ENCODE measurements at places on chromosomes 4 and X. TPM values are rescaled to one million over a fixed set of nuclear protein-coding genes. Genes with fewer than 3 reads are reported as not detected.

SPOCK3 gene
- 1.1 TPM for total RNA-seq

TSPAN5 gene
- total RNA-seq: 3.1 TPM

RAB33A gene
- 0.67 TPM for total RNA-seq

ETDB gene
- not detected for total RNA-seq

UGT2B11 gene
- total RNA-seq: not detected

CSN1S1 gene
- not detected for total RNA-seq

USP27X gene
- total RNA-seq: 4.3 TPM

LUZP4 gene
- total RNA-seq: not detected

MAPK10 gene
- 6.3 TPM for total RNA-seq

SOWAHB gene
- total RNA-seq: not detected

DNA sequence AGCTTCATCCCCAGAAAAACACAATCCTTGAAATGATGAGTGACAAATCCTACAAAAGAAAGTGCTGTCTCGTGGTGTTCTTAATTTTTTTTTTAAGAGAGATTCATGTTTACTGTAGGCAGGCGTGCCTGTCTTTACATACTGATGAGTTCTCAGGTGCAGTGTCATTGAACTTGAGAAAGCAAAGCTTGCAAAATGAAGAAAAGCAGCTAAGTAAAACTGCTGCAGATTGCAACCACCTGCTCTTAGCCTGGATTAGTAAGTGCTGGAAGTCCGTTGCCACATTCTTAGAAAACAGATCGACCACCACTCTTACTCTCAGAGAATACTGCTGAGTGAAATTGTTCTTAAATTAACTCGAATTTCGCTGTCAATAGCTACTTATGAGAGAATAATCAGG is 854.6 kb downstream of the TRIML1 start:
- H3K4me1 ChIP-seq: no peaks in the 10 kb centered on the region
- H3K4me3 ChIP-seq: no peak overlapping the region
- no peaks in the 10 kb centered on the region for H3K36me3 ChIP-seq
- DNase-seq: no peak

- no peak overlapping the region for H3K27ac ChIP-seq
- H3K36me3 ChIP-seq: no peaks in the 10 kb centered on the region
- peak; percentile 64 for DNase-seq
Measured at GRCh38 chr4:140012688-140013486, 141.1 kb downstream of the MAML3 start.

DNA sequence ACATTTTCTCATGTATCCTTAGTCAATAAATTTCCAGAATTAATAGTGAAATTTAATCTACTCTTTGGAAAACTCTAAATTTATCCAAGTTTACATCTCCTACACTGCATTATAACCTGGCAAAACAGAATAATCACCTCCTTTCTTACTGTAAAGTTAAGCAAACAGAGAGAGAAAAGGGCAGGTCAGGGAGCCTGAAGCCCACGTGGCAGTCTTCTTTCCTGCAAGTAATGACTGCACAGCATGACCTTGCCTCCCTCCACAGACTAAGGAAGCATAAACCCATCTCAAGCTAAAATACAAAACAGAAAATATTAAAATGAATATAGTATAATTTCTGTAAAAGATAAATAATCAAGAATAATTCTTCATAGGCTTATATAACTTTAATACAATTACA is 1153.0 kb downstream of the C4orf33 start:
- H3K36me3 ChIP-seq: no peaks in the 10 kb centered on the region
- no peak for DNase-seq
- no peaks in the 10 kb centered on the region for H3K27me3 ChIP-seq
- H3K4me1 ChIP-seq: no peaks in the 10 kb centered on the region
- H3K27ac ChIP-seq: no peak overlapping the region

DNA sequence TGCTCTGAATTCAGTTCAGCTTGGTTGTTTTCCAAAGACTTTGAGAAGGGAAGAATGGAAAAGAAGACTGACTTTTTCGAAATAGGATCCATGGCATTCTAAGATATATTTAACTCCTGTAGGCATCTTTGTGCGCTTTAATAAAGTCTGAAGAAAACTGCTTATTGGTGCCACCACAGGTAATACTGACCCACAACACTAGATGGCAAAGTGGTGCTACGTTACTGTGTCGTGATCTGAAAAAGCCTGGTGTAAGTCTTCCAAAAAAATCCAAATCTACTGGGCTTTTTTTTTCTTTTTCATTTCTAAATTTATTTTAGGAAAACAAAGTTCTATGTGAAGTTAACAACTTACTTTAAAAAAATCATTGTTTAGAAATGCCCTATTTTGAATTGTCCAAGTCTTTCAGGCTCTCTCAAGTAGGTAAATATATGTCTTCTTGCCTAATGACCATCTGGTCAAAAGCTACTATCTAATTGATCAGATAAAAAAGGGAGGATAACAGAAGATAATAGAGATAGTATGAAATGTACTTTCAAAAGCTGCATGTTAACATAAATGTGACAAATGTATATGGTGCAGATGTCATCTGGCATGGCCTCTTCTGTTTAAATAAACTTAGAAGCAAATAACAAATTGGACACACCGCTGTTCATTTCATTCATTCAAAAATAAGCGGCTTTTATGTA is 47.0 kb upstream of the MID1IP1 start:
- H3K4me1 ChIP-seq: no peaks in the 10 kb centered on the region
- H3K36me3 ChIP-seq: no peaks in the 10 kb centered on the region
- DNase-seq: no peak
- H3K4me3 ChIP-seq: no peak overlapping the region
- no peaks in the 10 kb centered on the region for H3K27me3 ChIP-seq

- H3K4me3 ChIP-seq: no peak overlapping the region
- no peaks in the 10 kb centered on the region for H3K36me3 ChIP-seq
- no peak for DNase-seq
Measured at GRCh38 chrX:100615005-100615404, 21.6 kb downstream of the TSPAN6 start.

- no peaks in the 10 kb centered on the region for H3K4me1 ChIP-seq
- no peak for DNase-seq
- H3K4me3 ChIP-seq: no peak overlapping the region
- no peaks in the 10 kb centered on the region for H3K27me3 ChIP-seq
Measured at GRCh38 chrX:19960913-19961312, 29.9 kb downstream of the BCLAF3 start.

GRCh38 chrX:148412006-148412405 is 88.4 kb upstream of the AFF2 start:
- H3K27ac ChIP-seq: no peak overlapping the region
- H3K27me3 ChIP-seq: no peaks in the 10 kb centered on the region
- H3K36me3 ChIP-seq: no peaks in the 10 kb centered on the region
- H3K4me1 ChIP-seq: no peaks in the 10 kb centered on the region
- no peak overlapping the region for H3K4me3 ChIP-seq

- DNase-seq: no peak
- peaks cover 10% of the 10 kb centered on the region for H3K27me3 ChIP-seq
- H3K27ac ChIP-seq: no peak overlapping the region
- H3K36me3 ChIP-seq: no peaks in the 10 kb centered on the region
Measured at GRCh38 chrX:1152090-1152489, 60.4 kb downstream of the CRLF2 start.

GRCh38 chrX:136780241-136780640 is 491 bp downstream of the ARHGEF6 start:
- H3K36me3 ChIP-seq: no peaks in the 10 kb centered on the region
- DNase-seq: no peak
- H3K4me3 ChIP-seq: peak overlapping the region; percentile 37
- H3K27me3 ChIP-seq: no peaks in the 10 kb centered on the region
- peaks cover 17% of the 10 kb centered on the region for H3K4me1 ChIP-seq

- no peak for DNase-seq
- no peaks in the 10 kb centered on the region for H3K4me1 ChIP-seq
- no peaks in the 10 kb centered on the region for H3K36me3 ChIP-seq
- H3K4me3 ChIP-seq: no peak overlapping the region
- no peak overlapping the region for H3K27ac ChIP-seq
Measured at GRCh38 chr4:147566762-147567161, 50.4 kb upstream of the TMEM184C start.

DNA sequence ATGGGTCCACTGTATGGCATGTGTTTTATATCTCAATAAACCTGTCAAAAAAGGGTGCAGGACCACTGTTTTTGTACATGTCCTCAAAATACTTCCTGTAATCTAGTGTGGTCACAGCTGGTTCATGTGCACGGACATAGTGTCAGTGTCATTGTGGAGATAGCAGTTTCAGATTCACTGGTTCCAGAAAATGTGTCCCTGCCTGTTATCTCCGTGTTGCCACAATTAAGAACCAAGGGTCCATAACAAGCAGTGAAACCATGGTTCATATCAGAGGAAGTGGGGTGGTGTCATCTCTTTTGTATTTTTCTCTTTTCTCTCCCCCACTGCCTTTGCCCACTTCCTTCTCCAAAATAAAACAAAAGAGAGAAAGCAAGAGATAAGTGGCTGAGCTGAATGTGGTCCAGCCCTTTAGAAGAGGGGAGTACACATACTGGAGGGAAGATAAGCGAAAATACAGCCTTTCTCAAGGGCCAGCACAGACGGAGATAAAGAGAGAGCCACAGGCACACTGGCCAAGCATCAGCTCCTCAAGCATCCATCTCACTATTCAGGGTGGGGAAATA is 51.2 kb downstream of the TBL1X start:
- H3K27me3 ChIP-seq: no peaks in the 10 kb centered on the region
- H3K36me3 ChIP-seq: no peaks in the 10 kb centered on the region
- no peak overlapping the region for H3K27ac ChIP-seq
- peaks cover 6% of the 10 kb centered on the region for H3K4me1 ChIP-seq
- H3K4me3 ChIP-seq: no peak overlapping the region
- no peak for DNase-seq

DNA sequence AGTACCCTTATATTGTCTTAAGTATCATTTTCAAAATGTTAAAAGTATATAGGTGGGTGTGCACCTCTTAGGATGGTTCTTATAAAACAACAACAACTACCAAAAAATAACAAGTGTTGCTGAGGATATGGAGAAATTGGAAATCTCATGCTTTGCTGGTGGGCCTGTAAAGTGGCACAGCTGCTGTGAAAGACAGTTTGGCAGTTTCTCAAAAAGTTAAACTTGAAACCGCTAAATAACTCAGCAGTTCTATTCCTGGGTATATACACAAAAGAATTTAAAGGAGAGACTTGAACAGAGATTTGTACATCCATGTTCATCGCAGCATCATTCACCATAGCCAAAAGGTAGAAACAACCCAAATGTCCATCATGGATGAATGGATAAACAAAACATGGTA is 65.5 kb downstream of the HAND2 start:
- no peaks in the 10 kb centered on the region for H3K27me3 ChIP-seq
- no peak for DNase-seq
- H3K4me1 ChIP-seq: no peaks in the 10 kb centered on the region

- DNase-seq: peak; percentile 35
- peaks cover 3% of the 10 kb centered on the region for H3K36me3 ChIP-seq
- H3K4me1 ChIP-seq: peaks cover 5% of the 10 kb centered on the region
- H3K27me3 ChIP-seq: no peaks in the 10 kb centered on the region
- H3K27ac ChIP-seq: no peak overlapping the region
Measured at GRCh38 chr4:169410839-169411770, 140.3 kb upstream of the SH3RF1 start.

GRCh38 chr4:4420421-4420820 is 33.5 kb downstream of the NSG1 start:
- DNase-seq: no peak
- no peaks in the 10 kb centered on the region for H3K4me1 ChIP-seq
- peaks cover 69% of the 10 kb centered on the region for H3K36me3 ChIP-seq

- H3K4me1 ChIP-seq: peaks cover 5% of the 10 kb centered on the region
- H3K4me3 ChIP-seq: no peak overlapping the region
- no peak overlapping the region for H3K27ac ChIP-seq
- no peaks in the 10 kb centered on the region for H3K36me3 ChIP-seq
- H3K27me3 ChIP-seq: no peaks in the 10 kb centered on the region
- DNase-seq: no peak
Measured at GRCh38 chr4:7967501-7968261, 28.0 kb upstream of the AFAP1 start.

DNA sequence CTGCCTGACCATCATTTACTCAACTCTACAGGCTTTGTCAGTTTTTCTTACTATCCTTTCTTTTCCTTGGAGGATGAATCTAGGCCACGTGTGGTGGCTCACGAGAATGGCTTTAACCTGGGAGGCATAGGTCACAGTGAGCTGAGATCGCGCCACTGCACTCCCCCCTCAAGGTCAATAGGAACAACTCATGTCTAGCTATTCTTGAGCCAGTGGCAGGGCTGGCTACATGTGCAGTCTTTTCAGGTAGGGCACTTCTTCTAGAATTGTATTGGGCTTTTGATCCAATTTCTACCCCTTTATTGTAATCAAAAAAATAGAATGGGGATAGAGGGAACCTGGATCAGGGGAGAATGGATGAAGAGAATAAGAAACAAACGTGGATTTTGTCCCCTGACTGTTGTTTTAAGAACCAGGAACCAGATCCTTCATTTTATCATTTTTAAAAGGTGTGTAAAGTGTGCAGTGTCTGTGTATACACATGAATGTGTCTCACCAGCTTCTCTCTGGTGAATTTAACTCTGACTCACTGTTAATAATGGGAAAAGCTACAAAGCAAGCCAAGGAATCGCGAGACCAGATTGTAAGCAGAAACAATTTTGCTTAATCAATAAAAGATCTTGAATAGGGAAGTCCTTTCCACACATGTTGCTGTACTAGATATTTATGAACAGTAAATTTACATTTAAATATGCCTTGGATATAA is 283.9 kb upstream of the GPC4 start:
- H3K4me3 ChIP-seq: no peak overlapping the region
- DNase-seq: no peak
- no peak overlapping the region for H3K27ac ChIP-seq
- no peaks in the 10 kb centered on the region for H3K36me3 ChIP-seq

DNA sequence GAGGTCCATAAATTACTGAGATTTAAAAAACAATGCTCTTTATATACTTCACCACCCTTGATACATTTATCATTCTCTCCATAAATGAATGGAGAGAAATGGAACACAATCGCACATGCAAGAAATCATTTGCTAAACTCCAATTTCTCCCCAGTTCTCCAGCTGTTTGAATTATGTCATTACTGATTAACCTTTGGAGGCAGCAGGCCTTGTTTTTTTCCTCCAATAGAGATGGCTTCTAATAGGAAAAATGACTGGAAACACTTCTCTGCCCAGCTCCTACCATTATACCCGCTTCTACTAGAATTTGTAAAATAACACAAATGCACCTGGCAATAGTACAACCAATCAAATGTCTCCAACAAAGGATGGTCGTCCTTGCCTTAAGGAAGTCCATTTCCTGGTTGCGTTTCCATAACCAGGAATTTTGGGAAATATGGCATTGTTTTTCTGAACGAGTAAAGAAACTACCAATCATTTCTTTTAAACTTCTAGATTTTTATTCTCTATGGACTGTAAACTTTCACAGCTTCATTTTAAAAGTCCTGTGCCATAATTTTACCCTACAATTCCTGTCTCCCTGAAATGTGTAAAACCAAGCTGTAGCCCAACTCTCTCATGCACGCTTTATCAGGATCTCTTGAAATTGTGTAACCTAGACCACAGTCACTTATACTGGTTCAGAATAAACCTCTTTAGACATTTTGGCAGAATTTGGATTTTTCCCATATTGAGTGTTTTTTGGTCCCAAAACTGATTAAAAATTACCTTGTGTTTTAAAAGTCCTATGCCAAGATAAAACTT is 60.1 kb downstream of the APBB2 start:
- no peak overlapping the region for H3K4me3 ChIP-seq
- H3K4me1 ChIP-seq: peaks cover 22% of the 10 kb centered on the region
- no peaks in the 10 kb centered on the region for H3K36me3 ChIP-seq
- no peak for DNase-seq
- H3K27ac ChIP-seq: peak overlapping the region; percentile 22

- no peak overlapping the region for H3K27ac ChIP-seq
- no peaks in the 10 kb centered on the region for H3K36me3 ChIP-seq
- H3K4me1 ChIP-seq: no peaks in the 10 kb centered on the region
- H3K27me3 ChIP-seq: no peaks in the 10 kb centered on the region
- H3K4me3 ChIP-seq: no peak overlapping the region
Measured at GRCh38 chr4:72286185-72286584, 254.4 kb downstream of the NPFFR2 start.
